Renal pelvis (tissue), 12 donors: ENCODE measurements at places on chromosomes 12 and 14. TPM values are rescaled to one million over a fixed set of nuclear protein-coding genes. Genes with fewer than 3 reads are reported as not detected.

- DNase-seq = no peak
Measured at GRCh38 chr14:102625564-102626296, 33.3 kb downstream of the RCOR1 start.

DNA sequence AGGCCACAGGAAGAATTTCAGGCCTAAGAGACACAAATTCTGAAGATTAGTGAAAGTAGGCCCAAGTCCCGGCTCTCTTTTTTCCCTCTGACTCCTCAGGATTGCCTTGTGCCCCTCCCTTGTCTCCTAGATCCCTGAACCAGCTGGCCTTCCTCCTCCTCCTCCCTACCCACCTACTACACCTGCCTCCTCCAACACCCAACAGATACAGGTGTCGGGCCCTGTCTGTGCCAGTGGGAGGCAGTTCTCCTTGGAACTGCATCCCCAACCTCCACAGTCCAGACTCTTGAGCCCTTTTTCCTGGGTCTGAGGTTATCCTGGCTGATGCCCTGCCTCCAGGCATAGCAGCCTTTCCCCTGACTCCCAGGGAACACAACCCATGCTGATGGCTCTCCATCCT, 1.8 kb downstream of the PPP1R1A start:
- no peak for DNase-seq

- DNase-seq = peak; percentile 9
Measured at GRCh38 chr12:119229837-119230236, 51.1 kb downstream of the HSPB8 start.

- no peak for DNase-seq
Measured at GRCh38 chr14:89342049-89342448, 75.0 kb downstream of the FOXN3 start.

CHMP4A gene
- 70.2 TPM for polyA plus RNA-seq

DNA sequence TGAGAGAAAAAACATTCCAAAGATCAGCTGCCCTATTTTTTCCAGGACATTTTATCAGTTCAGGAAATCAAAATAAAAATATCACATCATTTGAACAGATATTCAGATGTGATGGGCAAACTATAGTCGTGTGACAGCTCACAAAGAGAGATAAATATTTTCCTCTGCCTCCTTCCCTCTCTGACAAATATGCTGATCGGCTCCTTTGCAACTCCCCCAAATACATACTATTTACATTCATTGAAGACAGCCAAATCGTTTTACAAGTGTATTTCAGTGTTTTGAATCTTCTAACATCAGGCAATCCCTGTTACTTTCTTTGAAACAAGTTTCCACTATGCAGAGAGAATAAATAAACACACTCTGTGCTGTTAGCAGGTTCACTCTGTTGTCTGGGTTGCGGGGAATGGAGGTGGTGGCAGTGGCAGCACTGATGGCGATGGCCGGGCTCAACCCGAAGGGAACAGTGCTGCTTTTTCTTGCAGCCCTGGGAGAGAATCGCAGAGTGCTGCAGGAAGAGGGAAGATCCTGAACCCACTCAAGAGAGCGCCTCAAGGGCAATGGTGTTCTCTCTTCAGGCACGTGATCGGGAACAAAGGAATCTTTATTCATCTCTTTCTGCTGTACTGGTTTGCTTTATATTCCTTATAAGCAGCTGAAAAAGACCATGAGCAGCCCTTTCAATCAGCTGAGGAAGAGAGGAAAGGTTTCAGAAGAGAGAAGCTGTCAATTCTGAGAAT, 142.5 kb downstream of the PHLDA1 start:
- DNase-seq = no peak

- no peak for DNase-seq
Measured at GRCh38 chr12:69996241-69996640, 171.2 kb downstream of the MYRFL start.

LTBP2 gene
- 4.4 TPM for polyA plus RNA-seq

FRS2 gene
- 42.4 TPM for polyA plus RNA-seq

MTHFD1 gene
- polyA plus RNA-seq = 94.0 TPM

GRCh38 chr14:22594156-22594716, 3.9 kb upstream of the ABHD4 start:
- DNase-seq = no peak

A2M gene
- 164 TPM for polyA plus RNA-seq

- DNase-seq = no peak
Measured at GRCh38 chr12:109560867-109561710, 12.2 kb downstream of the MMAB start.

- DNase-seq = no peak
Measured at GRCh38 chr12:2337031-2338010, 284.5 kb downstream of the CACNA1C start.

C1QL4 gene
- polyA plus RNA-seq = 1.3 TPM

DNA sequence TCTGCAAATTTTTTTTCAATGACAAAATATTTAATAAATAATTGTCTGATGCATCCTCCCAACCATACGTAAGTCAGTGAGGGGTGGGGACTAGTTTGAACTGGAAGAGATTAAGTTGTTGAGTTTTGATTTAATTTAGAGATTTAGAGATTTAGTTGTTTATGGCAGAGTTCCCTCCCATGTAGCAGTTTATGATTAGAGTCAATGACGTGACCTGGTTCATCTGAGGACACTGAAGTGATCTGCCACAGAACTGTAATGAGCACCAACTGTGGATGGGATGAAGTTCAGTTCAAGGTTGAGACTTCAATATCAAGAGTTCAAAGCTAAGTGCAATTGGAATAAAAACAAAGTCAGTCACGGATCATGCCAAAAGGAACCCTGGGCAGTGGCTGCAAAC, 609.3 kb downstream of the NOVA1 start:
- DNase-seq = no peak

GRCh38 chr12:52230364-52231281, 2.4 kb upstream of the KRT7 start:
- DNase-seq = no peak

CLEC1A gene
- 3.4 TPM for polyA plus RNA-seq

- DNase-seq = no peak
Measured at GRCh38 chr14:60622917-60623257, 26.4 kb downstream of the SIX1 start.

E2F7 gene
- 7.5 TPM for polyA plus RNA-seq
